Right renal pelvis (tissue), 4 donors: ENCODE measurements at places on chromosomes 5 and 9. TPM values are rescaled to one million over a fixed set of nuclear protein-coding genes. Genes with fewer than 3 reads are reported as not detected.

Gene CLIC3
- 0.30 TPM for polyA plus RNA-seq

DNA sequence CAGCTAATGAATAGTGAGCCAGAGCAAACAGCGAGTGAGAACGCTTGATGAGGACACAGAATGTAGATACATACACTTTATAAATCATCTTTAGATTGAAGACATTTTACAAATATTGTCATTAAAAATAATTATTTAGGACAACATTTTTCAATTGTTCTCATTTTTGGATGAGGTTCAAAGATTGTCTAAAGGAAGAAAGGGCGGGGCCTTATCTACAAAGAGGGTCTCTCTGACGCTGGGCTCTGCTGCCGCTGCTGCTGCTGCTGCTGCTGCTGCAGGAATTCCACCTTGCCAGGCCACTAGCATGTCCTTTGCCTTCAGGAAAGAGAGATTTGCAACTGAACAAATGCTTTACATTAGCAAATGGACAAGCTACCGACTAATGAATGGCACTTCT lies 220.7 kb upstream of the TMEM161B start:
- DNase-seq: no peak

DNA sequence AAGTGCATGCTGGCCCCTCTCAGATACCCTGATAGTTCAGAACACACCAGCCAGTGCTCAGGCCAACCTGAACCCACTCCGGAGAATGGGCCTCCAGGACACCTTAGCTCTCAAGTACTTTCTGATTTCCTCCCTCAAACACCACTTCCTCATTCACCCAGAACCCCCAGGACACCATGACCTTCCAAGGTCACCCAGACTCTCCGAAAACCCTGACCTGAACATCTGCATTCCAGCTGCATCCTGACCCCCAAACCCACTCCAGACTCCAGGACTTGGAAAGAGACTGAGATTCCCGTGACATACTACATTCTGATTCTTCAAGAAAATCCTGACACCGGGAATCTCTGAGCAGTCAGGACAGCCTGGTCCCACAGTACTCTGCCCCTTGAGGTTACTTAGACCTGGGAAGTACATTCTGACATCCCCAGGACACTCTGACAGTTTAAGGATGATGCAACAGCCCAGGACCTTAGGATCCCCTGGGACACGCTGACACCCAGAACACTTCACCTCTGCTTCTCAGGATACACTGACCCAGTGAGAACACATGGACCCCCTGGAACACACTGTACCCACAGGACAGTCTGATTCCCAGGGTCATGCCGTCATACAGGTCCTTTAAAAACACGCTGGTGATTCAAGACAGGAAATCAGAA lies 747 bp upstream of the PROP1 start:
- no peak for DNase-seq

- DNase-seq: no peak
Observed at GRCh38 chr9:752681-753200, 88.8 kb upstream of the DMRT1 start.

DNA sequence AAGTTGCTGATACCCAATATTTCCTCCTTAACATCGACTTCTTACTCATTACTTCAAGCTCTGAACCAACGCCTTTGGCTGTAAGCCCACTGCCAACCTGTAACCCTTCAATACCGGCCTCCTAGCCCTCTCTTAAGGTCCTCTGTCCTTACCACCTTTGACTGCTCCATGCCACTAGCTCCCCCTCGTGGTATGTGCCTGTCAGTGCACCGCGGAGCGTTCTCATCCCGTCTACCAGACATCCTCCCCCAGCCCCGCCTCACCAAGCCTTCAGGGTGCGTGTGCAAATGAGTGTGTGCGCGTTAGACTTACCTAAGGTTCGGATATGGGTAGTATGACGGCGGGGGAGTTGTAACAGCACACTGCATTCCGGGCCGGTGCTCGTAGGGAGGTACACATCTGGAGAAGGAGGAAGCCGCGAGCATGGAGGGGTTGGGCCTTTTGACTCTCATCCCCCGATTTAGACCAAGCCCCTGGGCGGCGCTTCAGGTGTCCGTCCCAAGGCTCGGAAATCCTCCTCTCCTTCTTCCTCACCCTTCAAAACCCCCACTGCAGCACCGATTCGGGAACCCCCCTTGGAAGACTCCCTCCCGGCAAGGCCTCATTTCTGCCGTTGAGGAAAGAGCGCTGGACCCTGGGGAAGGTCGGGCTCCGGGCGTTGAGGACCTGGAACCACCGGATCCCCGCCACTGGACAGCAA lies 2.8 kb upstream of the MYORG start:
- peak; percentile 66 for DNase-seq

GRCh38 chr5:42655982-42656650 lies 100.5 kb upstream of the CCDC152 start:
- DNase-seq: no peak
